ENCODE measurements at places on chromosomes 13 and 19.
A peak's percentile ranks its signal among the peaks of the same experiment; 100 is the strongest.

DNA sequence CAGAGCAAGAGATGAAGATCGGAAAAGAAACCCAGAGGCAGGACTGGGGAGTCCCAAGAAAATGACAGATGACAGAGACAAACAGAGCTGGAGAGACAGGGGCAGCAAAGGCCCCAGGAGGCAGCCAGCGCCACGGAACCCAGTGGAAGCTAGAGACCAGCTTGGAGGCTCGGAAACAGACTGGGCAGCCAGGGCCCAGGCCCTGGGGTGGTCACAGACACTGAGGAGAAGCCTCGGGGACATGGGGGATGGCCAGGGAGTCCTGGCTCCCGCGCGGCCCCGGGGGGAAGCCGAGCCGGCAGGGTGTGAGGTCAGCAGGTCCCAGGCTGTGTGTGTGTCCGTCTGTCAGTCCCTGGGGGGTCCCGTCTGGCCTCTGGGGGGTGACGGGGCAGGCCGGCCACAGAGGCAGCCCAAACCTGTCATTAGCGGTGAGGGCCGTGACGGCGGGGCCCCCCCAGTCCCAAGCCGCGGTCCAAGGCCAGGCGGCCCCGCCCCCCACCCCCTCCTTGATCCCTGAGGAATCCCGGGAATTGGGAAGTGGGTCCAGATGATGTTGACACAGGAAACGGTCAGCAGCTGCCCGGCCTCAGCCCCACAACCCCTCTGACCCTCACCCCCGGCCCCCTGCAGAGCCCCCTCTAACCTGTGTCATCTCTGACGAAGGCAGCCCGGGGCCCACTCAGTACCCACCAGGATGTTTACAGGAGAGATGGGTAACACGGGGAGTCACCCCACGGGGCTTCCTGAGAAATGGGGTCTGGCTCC, 2.5 kb upstream of the TMEM190 start:
- no peak for DNase-seq

- no peak for DNase-seq
These were observed 16.8 kb downstream of the LHFPL6 start for GRCh38 chr13:39586151-39586550.

DNA sequence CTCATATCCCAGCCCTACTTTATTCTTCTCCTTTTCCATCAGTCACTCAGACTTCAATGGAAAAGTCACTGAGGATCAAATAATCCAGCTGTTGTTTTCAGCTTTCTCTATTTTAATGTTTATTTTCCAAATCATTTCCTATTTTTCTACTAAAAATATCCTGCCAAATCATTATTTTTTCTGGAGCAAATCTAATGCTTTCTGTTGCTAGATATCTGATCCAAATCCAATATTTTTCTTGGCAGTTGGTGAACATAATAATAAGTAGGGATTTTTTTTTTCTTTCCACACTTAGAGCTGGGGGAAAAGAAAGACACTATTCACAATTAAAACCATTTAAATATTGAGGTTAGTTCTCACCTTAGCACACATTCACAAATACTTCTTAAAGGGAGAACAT, 656.1 kb downstream of the DACH1 start:
- DNase-seq: no peak

- DNase-seq: peak; percentile 34
These were observed at the start of gene GNA15 for GRCh38 chr19:3135961-3136683. Gene GNA15 (plus strand): TSS chr19:3136033. CDS start chr19:3136451, 418 bp downstream.

GRCh38 chr13:80039000-80039399, 301.9 kb downstream of the SPRY2 start:
- DNase-seq: no peak

DNA sequence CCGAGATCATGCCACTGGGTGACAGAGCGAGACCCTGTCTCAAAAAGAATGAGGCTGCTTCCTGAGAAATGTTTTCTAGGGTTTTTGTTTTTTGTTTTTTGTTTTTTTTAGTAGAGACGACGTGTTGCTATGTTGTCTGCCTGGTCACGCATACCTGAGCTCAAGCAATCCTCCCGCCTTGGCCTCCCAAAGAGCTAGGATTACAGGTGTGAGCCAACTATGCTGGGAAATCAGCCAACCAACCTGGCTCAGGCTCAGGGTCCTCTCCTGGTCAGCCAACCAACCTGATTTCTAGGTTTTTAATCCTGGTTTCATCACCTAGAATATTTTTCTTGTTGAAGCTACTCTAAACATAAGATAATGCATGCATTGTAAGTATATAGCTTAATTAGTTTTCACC, 7.8 kb downstream of the DHX34 start:
- no peak for DNase-seq

- DNase-seq: no peak
These were observed 1.7 kb downstream of the NR2F6 start for GRCh38 chr19:17243830-17244617.

DNA sequence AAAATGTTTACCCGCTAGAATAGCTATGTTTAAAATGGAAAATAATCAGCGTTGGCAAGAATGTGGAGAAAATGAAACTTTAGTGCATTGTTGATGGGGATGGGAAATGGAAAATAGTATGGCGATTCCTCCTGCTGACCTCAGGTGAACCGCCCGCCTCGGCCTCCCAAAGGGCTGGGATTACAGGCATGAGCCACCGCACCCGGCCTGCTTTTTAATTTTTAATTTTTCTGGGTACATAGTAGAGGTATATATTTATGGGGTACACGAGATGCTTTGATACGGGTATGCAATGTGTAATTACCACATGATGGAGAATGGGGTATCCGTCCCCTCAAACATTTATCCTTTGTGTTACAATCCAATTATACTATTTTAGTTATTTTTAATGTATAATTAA, 7.3 kb upstream of the NLRP8 start:
- DNase-seq: no peak

- DNase-seq: no peak
These were observed 53.4 kb downstream of the KCNC3 start for GRCh38 chr19:50275577-50276368.

GRCh38 chr19:54145541-54146158, 8.1 kb downstream of the CNOT3 start:
- DNase-seq: no peak

GRCh38 chr13:98941126-98941525, 36.7 kb downstream of the DOCK9 start:
- no peak for DNase-seq

DNA sequence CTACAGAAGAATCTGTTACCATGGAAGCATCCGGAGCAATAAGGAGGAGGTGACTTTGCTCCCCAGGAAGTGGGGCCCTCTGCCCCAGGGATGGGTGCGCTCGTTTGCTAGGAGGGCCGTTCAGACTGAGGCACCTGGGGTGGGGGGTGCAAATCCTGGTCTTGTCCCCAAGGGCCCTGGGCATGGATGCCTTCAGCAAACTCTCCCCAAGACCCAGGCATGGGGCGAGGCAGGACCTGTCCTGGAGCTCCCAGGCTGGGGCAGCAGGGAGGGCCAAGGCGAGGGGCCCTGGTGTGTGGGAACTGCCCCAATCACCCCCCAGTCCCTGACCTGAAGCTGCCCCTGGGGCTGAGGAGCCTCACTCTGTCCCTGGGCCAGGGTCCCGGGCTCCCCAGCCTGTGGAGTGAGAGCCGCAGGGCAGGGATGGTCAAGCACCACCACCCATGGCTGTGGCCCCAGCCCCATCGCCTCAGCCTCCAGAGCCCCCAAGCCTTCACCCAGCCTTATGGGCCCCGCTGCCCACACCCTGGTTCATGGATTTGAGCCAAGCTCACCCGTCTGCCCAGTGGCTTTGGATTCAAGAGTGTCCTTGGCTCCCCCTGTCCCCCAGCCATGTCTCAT, 240.6 kb upstream of the SGCG start:
- DNase-seq: no peak

- DNase-seq: no peak
These were observed at the start of gene DOCK9 for GRCh38 chr13:98977568-98978265. Gene DOCK9 (minus strand): TSS chr13:98978064. CDS start chr13:98977909, 155 bp downstream.

- no peak for DNase-seq
These were observed 10.7 kb downstream of the IQCN start for GRCh38 chr19:18263324-18264136.

DNA sequence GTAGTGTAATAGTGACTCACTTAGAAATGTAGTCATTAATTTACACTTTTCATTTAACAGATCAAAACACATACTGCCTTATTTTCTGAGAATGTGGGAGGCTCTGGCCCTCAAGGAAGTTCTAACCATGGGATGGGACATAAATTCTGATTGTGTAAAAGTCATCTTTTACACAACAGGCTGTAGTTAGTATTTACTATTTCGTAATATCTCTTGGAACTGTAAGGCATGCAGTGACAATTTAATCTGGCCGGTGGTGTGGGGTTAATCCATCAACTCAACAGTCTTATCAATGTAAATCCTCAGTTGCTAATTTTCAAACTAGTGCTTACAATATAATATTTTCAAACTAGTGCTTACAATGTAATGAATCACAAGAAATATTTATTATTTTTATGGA, 1599.2 kb downstream of the EFNB2 start:
- no peak for DNase-seq

GRCh38 chr19:58353717-58354477, 605 bp upstream of the A1BG start:
- DNase-seq: no peak

DNA sequence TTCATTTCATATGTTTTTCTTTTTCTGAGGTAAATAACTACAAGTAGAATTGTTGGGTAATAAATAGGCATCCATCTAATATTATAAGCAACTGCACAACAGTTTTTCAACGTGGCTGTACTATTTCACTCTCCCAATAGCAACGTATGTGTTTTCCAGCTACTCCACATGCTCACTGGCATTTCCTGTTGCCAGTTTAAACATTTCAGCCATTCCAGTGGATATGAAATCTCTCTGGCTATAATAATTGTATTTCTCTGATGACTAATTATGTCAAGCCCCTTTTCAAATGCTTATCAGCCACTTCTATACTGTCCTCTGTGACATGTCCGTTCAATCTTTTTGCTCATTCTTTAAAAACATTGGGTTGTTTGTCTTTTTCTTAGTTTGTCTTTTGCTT, 26.8 kb upstream of the ALOX5AP start:
- DNase-seq: no peak

GRCh38 chr13:51614350-51614786, 30.1 kb downstream of the WDFY2 start:
- DNase-seq: peak; percentile 53

- no peak for DNase-seq
These were observed 6.8 kb upstream of the ZNF135 start for GRCh38 chr19:58052256-58052655.

GRCh38 chr19:19672816-19673215, 4.2 kb downstream of the ZNF101 start:
- no peak for DNase-seq

- DNase-seq: no peak
These were observed 117.8 kb downstream of the RAB20 start for GRCh38 chr13:110443622-110444225.

DNA sequence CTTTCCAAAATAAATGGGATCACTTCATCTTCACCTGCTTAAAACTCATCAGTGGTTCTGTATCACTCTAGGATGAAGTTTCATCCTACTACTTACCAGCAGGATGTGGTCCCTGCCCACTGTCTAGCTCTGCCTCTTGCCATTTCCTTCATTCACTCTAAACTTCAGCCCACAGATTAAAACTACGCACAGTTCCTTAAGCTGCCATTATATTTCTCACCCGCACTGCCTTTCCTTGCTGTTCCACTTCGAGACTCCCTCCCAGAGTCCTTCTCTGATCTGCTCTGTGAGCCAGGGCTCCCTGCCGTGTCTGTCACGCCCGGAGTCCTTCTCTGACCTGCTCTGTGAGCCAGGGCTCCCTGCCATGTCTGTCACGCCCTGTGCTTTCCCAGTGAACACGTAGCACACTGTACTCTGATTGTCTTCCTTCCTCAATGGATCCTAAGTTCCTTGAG, 52.0 kb upstream of the NPAS1 start:
- peak; percentile 23 for DNase-seq

DNA sequence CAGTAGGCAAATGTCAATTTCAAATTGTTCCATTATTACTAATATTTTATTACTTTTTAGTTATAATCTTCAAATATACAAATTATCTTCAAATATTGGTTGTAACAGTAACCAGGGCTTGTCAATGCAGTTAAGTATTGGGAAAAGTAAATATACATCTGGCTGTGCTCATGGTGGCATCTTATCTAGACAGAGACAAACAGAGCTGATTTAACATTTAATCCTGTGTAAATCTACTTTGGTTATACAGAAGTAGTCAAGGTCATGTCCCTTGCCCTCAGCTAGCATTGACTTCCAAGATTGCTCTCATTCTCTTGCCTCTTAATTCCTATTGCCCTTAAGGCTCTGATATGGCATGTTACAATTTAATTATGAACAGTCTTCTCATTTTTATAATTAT, 98.4 kb upstream of the KLHL1 start:
- no peak for DNase-seq

- DNase-seq: peak; percentile 63
These were observed 1.2 kb downstream of the DAZAP1 start for GRCh38 chr19:1408300-1409203.

DNA sequence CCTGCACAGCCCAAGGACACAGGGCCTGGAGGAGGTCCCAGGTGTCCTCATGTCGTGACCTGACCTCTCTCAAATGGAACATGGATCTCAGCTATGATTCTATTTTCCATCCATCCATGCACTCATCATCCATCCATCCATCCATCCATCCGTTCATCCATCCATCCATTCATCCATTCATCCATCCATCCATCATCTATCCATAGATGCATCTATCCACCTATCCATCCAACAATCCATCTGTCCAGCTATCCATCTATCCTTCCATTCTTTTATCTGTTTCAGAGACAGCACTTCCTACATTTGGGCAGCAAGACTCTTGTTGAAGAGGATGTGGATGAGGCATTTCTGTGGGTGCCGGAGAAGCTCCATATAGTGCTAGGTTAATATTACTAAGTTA, 86.7 kb downstream of the SCGB2B2 start:
- DNase-seq: no peak

- DNase-seq: no peak
These were observed 1.8 kb upstream of the RUBCNL start for GRCh38 chr13:46388846-46389245.

DNA sequence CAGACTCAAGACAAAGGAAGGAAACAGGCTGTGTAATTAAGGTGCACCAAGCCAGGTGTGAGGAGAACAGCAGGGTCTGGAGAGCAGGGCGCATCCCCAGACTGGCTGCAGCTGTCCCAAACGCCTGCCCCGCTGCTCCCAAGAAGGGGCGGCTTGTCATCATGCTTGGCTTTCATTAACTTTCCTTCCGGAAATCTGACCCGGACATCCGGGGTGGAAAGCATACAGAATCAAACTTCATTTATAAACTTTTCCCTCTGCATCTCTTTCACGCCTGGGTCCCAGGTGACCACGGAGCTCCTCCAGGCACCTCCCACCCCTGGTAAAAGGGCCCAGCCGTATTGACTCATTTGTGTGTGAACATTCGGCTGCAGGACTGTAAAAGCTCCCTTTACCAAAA, 31.7 kb downstream of the TSHZ3 start:
- DNase-seq: no peak

DNA sequence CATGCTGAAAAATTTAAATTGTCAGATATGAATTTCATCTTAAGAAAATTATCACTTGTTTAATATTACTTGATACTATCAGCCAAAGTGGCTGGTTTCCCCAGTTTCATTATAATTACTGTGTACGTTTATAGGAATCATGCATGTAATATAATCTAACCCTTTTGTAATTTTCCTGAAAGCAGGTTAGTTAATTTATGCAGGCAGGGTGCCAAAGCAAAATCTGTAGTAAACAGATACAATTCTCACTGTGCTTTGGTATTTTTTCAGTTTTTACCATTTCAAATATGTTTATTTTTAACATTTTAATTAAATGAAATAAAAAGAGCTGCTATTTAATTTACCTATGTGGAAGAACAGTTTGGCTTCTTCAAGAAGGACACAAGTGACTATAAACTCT, 1227.5 kb upstream of the MIR17HG start:
- DNase-seq: no peak

GRCh38 chr19:34832581-34833112, 59.6 kb upstream of the ZNF599 start:
- DNase-seq: no peak

All from stimulated activated CD4-positive, alpha-beta T cell treated with anti-CD3 and anti-CD28 coated beads, Interleukin-4, amount 100 ng/mL, for 24 hours (primary cell).